ENCODE measurements at places on chromosomes 5 and 9.
A peak's percentile ranks its signal among the peaks of the same experiment; 100 is the strongest.

DNA sequence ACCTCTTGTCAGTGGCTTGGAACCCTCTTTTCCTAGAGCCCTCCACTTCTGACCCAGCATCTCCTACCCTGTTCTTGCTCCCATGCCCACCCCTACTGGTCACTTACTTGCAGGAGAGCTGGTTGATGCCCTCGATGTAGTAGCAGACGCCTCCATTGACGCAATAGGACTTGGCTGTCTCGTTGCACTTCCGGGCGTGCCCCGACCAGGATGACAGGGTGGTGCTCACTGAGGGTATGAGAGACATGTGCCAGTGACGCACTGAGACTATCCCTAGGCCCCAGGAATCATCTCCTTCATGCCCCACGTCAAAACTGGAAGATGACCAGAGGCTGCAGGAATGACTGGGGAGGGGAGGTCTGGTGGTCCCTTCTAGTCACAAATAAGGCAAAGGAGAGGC lies 76.0 kb downstream of the PSD2 start:
- DNase-seq: no peak

DNA sequence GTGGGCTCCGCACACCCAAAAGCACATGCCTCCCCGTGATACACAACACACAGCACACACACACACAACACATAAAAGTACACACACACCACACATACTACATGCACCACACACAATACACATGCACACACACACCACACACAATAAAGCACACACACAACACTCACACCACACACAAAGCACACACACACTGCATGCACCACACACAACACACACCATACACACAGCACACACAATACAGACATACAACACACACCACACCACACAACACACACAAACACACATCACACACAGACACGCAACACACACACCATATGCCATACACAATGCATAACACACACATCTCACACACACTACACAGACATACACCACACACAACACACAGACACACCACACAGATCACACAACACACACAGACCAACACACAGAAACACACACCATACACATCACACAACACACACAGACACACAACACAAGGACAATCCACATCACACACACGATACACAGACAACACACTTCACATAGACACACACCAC lies 3.4 kb upstream of the CCDC187 start:
- no peak for DNase-seq

DNA sequence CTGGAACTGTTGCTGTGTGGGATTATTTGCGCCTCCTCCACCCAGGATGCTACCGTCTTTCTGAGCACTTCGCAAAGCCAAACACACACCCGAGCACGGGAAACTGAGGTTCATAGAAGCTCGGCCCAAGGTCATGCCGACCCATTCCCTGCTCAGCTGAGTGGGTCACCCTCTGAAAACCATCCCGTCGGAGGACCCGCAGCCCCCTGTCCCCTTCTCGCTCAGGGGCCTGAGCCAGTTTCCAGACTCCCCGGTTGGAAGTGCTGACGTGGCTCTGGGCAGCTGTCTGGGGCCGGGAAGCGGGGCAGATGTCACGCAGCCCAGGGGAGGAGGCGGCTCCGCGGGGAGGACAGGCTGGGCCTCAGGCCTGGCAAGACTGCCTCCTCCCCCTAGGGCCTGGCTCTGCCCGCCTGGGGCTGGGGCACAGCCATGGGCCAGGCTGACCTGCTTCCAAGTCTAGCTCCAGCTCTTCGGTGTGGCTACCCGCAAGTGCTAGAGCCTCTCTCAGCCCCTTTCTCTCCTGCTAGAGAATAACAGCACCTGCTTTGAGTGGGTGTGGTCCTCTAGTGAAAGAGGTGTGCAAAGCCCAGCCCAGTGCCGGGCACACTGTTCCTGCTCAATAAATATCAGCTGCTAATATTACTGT lies 9.9 kb upstream of the CXXC5 start:
- peak; percentile 66 for DNase-seq

GRCh38 chr5:75192264-75192663 lies 44.4 kb downstream of the ANKRD31 start:
- DNase-seq: no peak

DNA sequence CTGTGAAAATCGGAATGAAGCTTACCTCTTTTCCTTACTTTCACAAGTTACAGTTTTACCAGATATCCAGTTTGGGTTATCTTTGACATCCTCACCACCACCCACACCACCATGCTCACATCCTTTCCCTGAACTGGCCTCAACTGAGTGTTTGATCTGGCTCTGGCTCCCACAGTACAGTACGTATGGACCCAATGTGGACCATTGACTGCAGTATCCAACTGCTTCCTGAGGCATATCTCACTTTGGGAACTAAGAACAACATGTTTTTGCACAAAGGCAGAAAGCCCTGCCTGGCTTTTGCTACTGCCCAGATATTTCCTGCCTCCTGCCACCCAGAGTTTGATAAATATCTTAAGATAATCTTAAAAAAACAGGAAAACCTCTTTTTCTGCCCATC lies 1232.0 kb upstream of the CDH18 start:
- no peak for DNase-seq

DNA sequence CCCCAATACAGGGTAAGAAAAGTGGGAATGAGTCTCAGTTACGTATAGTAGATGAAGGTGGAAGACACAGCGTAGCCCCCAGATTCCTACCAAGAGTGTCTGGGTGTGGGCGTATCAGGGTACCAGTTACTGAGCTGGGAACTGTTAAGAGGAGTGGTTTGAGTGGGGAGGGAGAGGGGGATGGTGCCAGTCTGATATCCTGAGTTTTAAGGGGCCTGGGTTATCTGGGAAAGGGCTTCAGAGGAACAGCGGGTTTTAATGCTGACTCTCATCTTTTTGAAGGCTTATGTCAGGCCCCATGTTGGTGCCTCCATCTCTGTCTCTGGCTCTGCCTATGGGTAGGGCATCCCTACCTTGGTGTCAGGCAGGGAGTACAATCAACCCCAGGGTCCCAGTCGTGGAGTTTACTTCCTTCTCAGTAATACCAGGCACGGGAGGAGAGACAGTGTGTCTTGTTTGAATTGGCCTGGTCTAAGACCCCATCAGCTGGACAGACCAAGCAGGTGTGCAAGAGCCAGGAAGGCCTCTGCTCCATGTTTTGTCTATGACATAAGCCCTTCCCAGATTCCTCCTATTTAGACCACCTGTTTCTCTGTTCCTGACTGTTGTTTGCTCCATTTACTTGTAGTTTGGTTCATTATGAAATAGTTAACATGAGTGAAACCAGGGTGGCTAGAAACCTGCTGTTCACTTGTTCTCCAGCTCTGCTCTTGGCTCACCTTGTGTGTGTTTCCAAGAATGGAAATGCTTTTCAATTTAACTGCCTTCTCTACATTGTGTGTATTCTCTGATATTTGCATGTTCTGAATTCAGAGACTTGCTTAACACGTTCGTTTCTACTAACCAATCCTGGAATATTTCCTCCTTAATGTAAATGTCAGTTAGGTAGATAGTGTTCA lies 125.6 kb downstream of the DAB2IP start:
- no peak for DNase-seq

DNA sequence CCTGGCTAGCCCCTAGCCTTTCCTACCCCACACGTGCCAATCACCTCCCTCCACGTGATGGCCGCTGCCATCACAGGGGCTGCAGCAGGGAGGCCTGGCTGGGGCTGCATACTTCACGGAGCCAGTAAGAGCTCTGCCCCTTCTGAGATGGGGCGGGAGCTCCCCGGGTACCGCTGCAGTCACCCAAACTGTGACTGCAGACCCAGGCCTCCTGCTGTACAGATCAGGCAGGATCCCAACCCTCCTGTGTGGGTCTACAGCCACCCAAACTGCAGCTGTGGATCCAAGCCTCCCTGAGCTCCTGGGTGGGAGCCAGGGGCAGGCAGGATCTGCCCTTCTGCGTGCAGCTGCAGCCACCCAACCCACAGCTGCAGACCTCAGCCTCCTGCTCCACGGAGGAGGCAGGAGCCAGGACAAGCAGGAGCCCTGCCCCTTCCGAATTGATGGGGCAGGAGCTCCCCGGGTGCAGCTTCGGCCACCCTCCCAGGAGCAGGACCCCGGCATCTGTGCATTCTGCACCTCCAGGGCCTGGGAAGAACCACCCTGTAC lies 3.2 kb upstream of the BTNL9 start:
- DNase-seq: no peak

GRCh38 chr5:30849931-30850710 lies 343.4 kb upstream of the CDH6 start:
- DNase-seq: no peak

GRCh38 chr5:172506921-172507320 lies 52.6 kb upstream of the SH3PXD2B start:
- DNase-seq: no peak

DNA sequence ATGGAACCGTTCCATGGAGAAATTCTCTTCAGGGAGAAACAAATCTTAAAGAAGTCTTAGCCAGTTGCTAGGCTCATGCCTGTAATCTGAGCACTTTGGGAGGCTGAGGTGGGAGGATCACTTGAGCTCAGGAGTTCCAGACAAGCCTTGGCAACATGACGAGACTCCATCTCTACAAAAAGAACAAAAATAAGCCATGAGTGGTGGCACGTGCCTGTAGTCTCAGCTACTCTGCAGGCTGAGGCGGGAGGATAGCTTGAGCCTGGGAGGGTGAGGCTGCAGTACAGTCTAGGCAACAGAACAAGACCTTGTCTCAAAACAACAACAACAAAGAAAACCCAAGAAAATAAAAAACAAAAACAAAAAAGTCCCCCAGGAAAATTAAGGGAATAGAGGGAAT lies 8.2 kb downstream of the HSPB3 start:
- no peak for DNase-seq

- DNase-seq: peak; percentile 40
Measured at GRCh38 chr5:8060235-8060952, 191.4 kb downstream of the MTRR start.

DNA sequence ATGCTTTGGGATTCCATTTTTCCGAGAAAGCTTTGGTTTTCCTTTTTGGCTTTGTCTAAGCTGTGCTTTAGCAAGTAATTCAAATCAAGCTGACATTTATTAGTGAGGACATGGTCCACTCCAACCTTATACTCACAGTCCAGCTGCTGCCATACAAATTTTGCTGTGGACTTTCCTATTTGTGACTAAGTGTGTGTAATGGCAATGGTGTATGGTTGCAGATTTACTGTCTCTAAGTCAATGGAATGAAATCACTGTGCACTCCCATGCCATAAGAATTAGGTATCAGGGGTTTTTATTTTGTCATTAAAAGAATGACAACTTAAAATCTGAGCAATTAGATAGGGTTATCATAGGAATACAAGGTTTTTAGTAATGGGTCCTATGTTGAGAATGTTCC lies 530.0 kb downstream of the CCDC171 start:
- DNase-seq: no peak

GRCh38 chr5:50945139-50945538 lies 278.7 kb downstream of the PARP8 start:
- no peak for DNase-seq

- DNase-seq: no peak
Measured at GRCh38 chr9:3329361-3329760, 196.4 kb downstream of the RFX3 start.

GRCh38 chr9:34289159-34289558 lies 39.9 kb downstream of the KIF24 start:
- DNase-seq: no peak

GRCh38 chr5:14400085-14400484 lies 181.5 kb upstream of the OTULINL start:
- no peak for DNase-seq

GRCh38 chr9:77556396-77556795 lies 91.7 kb downstream of the GNA14 start:
- no peak for DNase-seq

- DNase-seq: no peak
Measured at GRCh38 chr5:1057485-1058082, 49.0 kb downstream of the NKD2 start.

- no peak for DNase-seq
Measured at GRCh38 chr5:159395202-159395601, 64.9 kb upstream of the IL12B start.

GRCh38 chr5:74613283-74613682 lies 27.2 kb downstream of the ENC1 start:
- no peak for DNase-seq

GRCh38 chr9:13378154-13378553 lies 98.7 kb upstream of the MPDZ start:
- no peak for DNase-seq

- DNase-seq: no peak
Measured at GRCh38 chr5:61850696-61851095, 455.3 kb upstream of the KIF2A start.

Data from germinal center (tissue), 1 donor.